ENCODE measurements at places on chromosomes 5 and 9.

DNA sequence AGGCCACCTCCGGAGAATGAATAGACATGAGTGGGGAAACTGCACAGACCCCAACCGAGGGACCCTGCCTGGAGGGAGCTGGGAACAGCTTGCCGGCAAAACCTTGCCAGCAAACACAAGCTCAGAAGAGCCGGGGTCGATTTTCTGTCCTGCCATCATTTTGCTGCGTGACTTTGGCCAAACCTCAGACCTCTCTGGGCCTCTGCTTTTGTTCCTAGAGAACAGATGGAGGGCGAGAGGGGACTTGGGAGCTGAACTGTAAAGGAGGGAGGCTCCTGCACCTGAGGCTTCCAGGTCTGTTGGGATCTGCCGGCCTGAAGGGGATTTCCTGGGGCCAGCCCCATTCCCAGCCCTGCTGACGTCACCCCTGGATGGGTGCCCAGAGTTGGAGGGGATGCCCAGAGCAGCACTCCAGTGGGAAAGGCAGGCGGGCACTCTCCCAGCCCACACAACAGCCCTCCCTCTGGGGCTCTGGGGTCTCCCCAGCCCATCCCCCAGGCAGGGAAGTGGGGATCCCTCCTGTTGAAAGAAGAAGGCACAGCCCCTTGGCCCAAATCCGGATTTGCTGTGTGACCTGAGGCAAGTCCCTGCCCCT is 40.4 kb upstream of the SYNPO start:
- DNase-seq = peak; percentile 81

- no peak for DNase-seq
These were observed 615.1 kb upstream of the SGCD start for GRCh38 chr5:155711882-155712281.

DNA sequence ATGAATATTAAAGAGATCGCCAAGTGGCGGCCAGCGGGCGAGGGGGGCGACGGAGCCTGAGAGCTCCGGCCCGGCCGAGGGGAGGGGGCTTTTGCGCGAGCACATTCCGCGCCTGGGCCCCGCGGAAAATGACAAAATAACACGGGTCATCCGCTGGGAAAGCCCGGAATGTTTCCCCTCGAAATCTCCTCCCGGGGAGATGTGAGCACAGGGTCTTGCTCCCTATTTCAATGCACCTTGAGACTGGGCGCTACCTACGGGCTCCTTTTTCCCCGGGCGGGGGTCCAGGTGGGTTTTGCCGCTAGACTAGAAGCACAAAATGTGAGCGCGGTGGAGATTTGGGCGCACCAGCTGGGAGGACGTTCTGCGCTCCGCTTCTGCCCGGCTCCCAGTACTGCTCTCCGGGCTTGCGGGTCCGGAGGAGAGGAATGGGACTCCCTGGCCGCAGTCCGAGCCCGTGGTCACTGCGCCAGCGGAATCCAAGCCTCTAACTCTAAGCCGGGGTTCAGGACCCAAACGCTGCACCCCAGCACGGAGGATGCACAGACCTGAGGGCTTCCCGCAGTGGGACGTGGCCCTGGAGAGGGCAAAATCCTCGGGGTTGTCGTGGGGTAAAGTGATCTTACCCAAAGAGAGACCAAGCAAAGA is 2.8 kb upstream of the PRDM12 start:
- DNase-seq = no peak

DNA sequence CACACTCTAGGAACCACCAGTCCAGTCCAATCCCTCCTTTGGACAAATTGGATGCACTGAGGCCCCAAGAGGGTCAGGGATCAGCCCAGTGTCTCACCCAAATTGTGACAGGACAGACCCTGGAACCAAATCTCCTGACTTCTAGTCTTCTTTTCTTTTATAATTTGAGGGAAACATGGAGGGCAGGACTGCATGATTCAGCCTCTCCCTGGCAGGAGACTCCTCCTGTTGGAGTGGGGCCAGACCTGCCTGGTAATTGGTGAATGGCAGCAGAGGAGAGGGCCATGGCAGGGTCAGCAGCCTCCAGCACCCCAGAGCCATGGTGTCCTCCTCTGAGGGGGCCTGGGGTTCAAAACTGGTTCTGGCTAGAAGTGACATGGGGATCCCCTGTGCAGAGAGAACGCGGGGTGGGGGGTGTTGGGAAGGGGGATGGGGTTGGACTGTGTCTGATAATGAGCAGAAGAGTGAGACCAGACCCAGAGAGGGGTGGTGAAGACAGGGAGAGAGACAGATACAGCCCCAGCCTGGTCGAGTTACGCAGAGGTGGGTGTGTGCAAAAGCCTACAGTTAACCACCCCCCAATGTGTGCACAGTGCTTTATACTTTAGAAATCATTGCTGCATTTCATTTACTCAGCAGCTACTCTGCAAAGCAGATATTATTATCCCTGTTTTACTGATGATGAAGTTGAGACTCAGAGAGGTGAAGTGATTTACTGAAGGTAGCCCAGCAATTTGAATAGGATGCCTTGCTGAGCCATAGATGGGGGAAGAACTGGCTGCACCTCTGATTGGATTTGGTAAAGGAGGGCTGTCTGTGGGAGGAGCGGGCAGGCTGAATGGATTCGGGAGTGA is 3.8 kb upstream of the SYNPO start:
- DNase-seq = peak; percentile 58

DNA sequence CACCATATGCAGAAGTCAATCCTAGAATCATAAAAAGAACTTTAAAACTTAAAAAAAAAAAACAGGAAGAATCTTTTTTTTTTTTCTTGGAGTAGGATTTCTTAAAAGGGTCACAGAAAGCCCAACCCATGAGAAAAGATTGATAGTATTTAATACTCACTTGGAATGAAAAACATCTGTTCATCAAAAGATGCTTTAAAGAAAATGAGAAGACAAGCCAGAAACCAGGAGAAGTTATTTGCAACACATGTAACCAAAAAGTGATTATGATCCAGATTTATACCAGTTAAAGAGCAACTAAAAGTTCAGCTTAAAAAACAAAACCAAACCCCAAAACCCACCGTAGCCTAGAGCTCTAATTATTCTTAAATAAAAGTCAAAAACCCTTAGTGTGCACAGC is 69.3 kb downstream of the TLE4 start:
- no peak for DNase-seq

- DNase-seq = no peak
These were observed 177.8 kb downstream of the TTLL11 start for GRCh38 chr9:121915304-121915625.

- DNase-seq = no peak
These were observed 77.6 kb downstream of the UGCG start for GRCh38 chr9:111974092-111974681.

DNA sequence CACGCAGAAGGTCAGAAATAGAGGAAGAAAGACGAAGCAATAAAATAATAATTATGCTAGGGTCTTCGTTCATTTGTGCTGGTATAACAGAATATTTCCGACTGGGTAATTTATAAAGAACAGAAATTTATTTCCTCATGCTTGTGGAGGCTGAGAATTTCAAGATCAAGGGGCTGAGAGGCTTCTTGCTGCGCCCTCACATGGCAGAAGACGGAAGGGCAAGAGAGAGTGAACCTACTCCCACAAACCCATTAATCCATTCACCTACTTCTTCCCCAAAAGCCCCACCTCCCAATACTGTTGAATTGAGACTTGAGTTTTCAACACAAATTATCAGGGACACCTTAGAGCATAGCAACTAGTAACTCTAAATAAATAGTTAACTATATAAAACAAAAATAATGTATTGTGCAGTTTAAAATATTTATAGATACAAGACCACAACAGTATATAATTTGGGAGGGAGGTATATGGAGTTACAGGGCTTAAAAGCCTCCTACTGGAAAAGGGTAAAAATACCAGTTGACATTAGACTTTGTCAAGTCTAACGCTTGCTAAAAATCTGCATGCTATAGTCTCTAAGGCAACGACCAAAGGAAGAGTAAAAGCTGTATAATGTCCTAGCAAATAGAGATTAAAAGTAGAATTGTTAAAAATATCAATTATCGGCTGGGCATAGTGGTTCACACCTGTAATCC is 40.3 kb upstream of the NAA35 start:
- peak; percentile 12 for DNase-seq

DNA sequence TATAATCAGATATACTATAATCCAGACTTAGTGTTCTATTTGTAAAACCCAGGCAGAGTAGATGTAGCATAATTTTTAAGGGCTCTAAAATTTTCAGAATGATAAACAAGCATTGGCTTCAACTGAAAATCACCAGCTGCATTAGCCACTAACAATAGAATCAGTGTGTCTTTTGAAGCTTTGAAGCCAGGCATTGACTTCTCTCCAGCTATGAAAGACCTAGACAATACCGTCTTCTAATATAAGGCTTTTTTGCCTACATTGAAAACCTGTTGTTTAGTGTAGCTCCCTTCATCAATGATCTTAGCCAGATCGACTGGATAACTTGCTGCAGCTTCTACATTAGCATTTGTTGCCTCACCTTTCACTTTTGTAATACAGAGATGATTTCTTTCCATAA is 1877.3 kb upstream of the ACO1 start:
- no peak for DNase-seq

GRCh38 chr5:177146891-177147638 is 13.5 kb downstream of the NSD1 start:
- DNase-seq = no peak

DNA sequence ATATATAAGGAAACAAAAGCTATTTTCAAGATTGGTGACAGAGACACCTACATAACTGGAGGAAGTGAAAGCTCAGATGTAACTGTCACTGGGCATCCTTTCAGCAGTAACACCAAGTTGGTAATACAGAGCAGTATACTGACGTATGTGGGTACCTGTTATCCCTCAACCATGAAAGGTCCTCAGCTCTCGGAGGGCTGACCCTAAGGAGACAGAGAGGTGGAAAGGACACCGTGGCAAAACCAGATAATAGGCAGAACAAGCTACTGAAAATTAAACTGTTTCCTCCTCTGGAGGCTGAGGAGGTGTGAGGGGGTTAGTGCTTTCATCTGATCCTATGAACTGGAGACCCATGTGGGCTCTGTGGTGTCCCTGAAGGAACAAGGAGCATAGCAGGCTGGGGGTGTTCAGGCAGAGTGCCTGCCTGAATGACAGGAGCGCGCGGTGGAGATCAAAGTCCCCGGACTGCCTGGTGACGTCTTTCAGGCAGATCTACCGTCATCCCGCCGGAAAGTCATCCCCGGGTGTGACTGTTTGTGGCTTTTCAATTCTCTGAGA is 130.2 kb upstream of the FSTL4 start:
- DNase-seq = no peak

DNA sequence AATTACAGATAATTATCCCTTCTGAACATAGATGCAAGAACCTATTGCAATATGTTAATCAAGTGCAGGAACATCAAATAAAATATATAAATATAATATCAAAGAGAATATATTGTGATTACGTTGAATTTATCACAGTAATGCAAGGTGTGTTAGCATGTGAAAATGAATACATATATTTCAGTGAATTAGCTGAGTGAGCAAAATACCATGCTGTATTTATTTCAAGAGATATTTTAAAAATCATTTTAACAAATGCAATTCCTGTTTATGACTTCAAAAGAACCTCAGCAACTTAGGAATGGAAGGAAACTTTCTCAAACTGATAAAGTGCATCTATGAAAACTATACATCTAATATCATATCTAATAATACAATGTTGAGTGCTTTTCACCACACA is 856.9 kb upstream of the PTPRD start:
- DNase-seq = no peak

- DNase-seq = no peak
These were observed 79.5 kb upstream of the LHFPL2 start for GRCh38 chr5:78727786-78728761.

- no peak for DNase-seq
These were observed 113.8 kb upstream of the SPRY4 start for GRCh38 chr5:142438573-142438972.

DNA sequence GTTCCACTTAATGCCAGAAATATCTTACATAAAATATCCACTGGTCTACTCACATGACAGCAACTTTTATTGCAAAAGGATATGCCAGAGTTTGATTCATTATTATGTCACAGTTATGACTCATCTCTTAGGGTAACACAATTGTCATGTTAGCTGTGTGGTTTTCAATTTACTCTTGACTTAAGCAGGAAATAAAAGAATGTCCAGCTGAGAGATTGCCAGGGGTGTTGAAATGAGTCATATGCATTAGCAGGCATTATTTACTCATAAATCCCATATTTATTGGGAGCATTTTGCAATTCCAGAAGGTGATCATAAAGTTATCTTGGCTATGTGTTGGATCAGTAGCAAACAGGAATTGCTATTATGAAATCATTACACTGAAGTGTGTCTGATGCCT is 1164.6 kb upstream of the CDH18 start:
- DNase-seq = no peak

- no peak for DNase-seq
These were observed 2.6 kb downstream of the NKD2 start for GRCh38 chr5:1011226-1011631.

DNA sequence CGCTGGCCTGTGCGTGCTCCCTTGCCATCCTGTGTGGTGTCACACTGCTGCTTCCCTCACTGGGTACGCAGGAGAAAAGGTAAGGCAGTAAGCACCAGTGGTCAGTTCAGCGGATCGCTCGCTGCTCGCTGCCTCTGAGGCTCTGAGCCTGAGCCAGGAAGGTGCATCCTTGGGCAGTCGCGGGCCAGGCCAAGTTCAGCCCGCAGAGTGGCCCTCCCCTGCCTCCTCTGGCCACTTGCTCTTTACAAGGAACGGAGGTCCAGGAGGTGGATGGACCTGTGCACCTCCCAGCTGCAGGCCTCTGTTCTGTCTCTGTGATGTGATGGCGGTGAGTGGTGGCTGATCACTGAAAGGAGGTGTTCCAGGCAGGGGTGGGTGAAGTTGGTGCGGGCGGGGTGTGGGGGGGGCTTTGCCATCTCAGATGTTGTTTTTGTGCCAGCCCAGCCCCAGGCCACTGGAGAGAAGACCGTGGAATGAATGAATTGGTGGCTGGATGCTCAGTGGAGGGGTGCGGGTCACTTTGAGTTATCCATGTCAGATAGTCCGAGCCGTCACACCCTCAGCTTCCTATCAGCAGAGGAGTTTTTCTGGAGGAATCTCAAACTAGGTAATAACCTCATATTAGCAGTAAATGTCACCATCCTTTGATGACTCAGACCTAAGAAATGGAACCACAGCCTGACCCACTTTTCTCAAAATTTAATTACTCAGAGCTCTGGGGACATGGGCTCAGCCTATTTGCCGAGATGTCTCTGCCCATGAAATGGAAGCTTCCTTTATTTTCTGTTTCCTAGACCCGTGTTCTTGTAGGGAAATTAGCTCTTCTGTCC is 7.3 kb downstream of the COL5A1 start:
- DNase-seq = no peak

GRCh38 chr5:1743769-1744085 is 55.9 kb downstream of the MRPL36 start:
- no peak for DNase-seq

DNA sequence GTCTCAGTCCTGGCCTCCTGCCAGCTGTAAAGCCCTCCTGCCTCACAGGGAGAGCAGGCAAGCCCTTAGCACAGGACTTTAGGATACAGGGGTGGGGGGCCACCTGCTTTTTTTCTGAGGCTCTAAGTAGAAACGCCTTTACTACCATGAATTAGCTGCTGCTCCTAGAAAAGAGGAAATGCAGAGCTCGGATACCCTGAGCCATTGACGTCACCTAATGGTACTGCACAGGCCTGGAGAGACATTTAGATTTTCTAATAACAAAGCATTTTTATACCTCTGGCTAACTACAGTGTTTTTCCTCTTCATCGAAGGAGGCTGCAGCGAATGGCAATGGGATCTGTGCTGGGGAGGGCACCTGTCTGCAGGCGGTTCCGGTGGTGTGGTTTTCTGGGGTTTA is 137.0 kb downstream of the WDR41 start:
- DNase-seq = peak; percentile 2
